ENCODE measurements at places on chromosomes 5 and 9. TPM values are rescaled to one million over a fixed set of nuclear protein-coding genes. Genes with fewer than 3 reads are reported as not detected.

Gene HAVCR2
- total RNA-seq: 57.3 TPM

Gene FGD3
- total RNA-seq: 143 TPM

Gene PCDHA9
- not detected for total RNA-seq

Gene PDZD2
- not detected for total RNA-seq

Gene GFI1B
- not detected for total RNA-seq

Gene SDHA
- 135 TPM for total RNA-seq

Gene GM2A
- total RNA-seq: 26.4 TPM

Gene POLK
- total RNA-seq: 25.9 TPM

Gene CCL21
- not detected for total RNA-seq

Gene HTR1A
- not detected for total RNA-seq

Gene PAXX
- 69.6 TPM for total RNA-seq

Gene SV2C
- 0.03 TPM for total RNA-seq

Gene SPINK5
- total RNA-seq: not detected

Gene CCNG1
- total RNA-seq: 166 TPM

Gene TLE4
- total RNA-seq: 41.0 TPM

Gene HSPB3
- total RNA-seq: not detected

Gene SLC6A19
- not detected for total RNA-seq

Gene KIF12
- total RNA-seq: not detected

Gene TUT7
- 38.8 TPM for total RNA-seq

Gene PIP5K1B
- 0.63 TPM for total RNA-seq
